Natural killer cell (primary cell): ENCODE measurements at places on chromosomes 7 and 10. TPM values are rescaled to one million over a fixed set of nuclear protein-coding genes. Genes with fewer than 3 reads are reported as not detected.

The CYP3A7 gene
- total RNA-seq = not detected

The INSYN2A gene
- total RNA-seq = not detected

GRCh38 chr7:121515229-121515628 is 119.1 kb upstream of the FAM3C start:
- no peak overlapping the region for H3K27ac ChIP-seq
- DNase-seq = no peak
- H3K36me3 ChIP-seq = no peaks in the 10 kb centered on the region
- no peaks in the 10 kb centered on the region for H3K27me3 ChIP-seq

The GBX1 gene
- total RNA-seq = not detected

DNA sequence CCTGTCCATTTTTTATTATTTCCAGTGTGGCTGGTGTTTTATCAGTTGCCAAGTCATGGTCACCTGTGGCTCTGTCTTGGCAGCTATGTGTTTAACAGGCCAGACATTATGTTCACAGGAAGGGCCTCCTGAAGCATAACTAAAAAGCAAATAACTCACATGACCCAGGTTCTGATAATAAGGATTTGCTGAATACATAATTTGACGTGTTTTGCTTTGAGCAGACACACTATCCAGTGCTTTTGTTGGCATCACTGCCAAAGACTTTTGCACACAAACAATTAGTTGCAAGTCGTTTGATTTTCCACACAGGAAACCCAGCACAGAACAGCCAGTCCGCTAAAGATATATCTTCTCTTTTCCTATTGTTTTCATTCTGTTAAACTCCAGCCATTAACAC is 173.6 kb downstream of the ARL4A start:
- no peaks in the 10 kb centered on the region for H3K36me3 ChIP-seq
- no peak overlapping the region for H3K4me3 ChIP-seq
- H3K27ac ChIP-seq = no peak overlapping the region

The ABHD11 gene
- total RNA-seq = 23.7 TPM

The GSDME gene
- total RNA-seq = 0.31 TPM

The TEX47 gene
- not detected for total RNA-seq

The XRCC2 gene
- total RNA-seq = 1.3 TPM

- H3K4me1 ChIP-seq = peaks cover 4% of the 10 kb centered on the region
- H3K27ac ChIP-seq = no peak overlapping the region
- H3K4me3 ChIP-seq = no peak overlapping the region
- no peak for DNase-seq
- H3K36me3 ChIP-seq = no peaks in the 10 kb centered on the region
Measured at GRCh38 chr10:123562387-123562786, 103.8 kb upstream of the GPR26 start.

GRCh38 chr7:4610768-4611467 is 71.2 kb upstream of the FOXK1 start:
- peaks cover 13% of the 10 kb centered on the region for H3K4me1 ChIP-seq
- no peaks in the 10 kb centered on the region for H3K27me3 ChIP-seq
- no peaks in the 10 kb centered on the region for H3K36me3 ChIP-seq
- H3K27ac ChIP-seq = no peak overlapping the region
- H3K4me3 ChIP-seq = no peak overlapping the region

The TAS2R5 gene
- total RNA-seq = 0.75 TPM

DNA sequence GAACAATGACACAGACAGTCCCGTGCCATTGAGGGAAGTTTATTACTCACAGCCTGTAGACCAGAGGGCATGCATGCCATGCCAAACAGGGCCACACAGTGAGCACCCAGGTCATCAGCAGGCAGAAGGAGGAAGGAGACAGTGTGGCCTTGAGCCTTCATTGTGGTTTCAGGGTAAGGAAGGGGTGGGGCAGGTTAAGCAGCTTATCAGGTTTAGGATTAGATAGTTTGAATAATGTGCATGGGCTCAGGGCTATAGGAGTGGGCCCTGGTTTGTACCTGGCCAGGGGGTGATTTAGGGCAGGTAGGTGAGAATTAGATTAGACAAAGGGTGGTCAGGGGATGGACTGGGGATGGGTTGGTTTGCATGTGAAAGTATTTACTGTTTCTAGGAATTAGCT is 67.9 kb downstream of the ADCY1 start:
- no peaks in the 10 kb centered on the region for H3K27me3 ChIP-seq
- H3K27ac ChIP-seq = no peak overlapping the region
- no peak overlapping the region for H3K4me3 ChIP-seq
- no peak for DNase-seq
- no peaks in the 10 kb centered on the region for H3K36me3 ChIP-seq

DNA sequence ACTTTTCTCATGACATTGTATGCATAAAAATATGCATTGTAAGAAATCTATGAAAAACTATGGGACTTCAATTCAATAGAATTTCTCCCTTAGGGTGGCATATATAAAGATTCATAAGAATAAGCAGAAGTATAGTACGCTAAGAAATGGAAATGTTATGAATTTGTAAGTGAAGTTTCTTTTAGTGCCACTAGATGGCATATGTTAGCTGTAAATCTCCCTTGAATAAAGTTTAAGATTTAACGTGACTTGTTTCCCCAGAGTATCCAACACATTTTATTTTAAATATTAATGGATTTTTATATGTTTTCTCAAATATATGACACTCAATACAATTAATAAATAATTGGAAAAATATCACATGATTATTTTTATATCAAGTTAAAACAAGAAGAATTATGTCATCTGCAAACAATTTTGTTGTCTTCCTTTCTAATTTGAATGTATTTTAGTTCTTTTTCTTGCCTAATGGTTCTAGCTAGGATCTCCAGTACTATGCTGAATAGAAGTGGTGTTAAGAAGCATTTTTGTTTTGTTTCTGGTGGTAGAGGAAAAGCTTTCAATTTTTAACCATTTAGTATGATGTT is 287.2 kb downstream of the HGF start:
- H3K27ac ChIP-seq = no peak overlapping the region
- no peaks in the 10 kb centered on the region for H3K36me3 ChIP-seq

DNA sequence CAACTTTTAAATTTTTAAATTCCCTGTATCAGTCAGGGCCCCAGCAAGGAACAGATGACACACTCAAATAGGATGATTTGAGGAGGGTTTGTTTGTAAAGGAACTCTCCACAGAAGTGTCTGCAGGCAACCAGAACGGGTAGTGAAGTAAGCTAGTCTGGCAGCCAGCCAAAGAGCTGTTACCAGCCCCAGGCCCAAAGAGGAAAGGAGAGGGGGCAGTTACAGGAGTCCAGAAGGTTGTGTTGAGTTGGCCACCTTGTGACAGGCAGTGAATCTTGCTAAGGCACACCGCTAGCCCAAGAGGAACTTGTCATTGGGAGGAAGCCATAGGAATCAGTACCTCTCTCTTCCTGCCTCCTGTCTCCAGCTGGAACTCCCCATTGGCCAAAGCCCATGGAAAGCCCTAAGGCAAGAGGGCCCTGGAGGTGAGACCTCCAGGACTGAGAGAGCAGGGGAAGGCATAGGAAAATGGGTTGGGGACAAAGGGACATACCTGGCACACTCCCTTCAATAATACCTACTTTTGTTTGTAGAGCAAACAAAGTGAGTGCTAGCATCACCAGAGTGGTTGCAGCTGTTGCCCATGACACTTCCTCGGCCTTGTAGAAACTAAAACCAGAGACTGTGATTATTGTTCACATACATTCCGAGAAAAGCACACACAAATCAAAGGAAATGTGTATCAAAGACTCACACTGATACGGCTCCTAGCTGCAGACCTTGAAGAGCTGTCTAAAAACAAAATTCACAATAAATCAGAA is 25.4 kb upstream of the GATAD1 start:
- no peaks in the 10 kb centered on the region for H3K27me3 ChIP-seq
- no peak for DNase-seq
- H3K27ac ChIP-seq = no peak overlapping the region
- H3K36me3 ChIP-seq = no peaks in the 10 kb centered on the region
- peaks cover 5% of the 10 kb centered on the region for H3K4me1 ChIP-seq

The PSD gene
- 1.9 TPM for total RNA-seq

GRCh38 chr7:7881581-7881980 is 87.0 kb upstream of the GLCCI1 start:
- H3K4me3 ChIP-seq = no peak overlapping the region
- no peaks in the 10 kb centered on the region for H3K27me3 ChIP-seq
- no peaks in the 10 kb centered on the region for H3K36me3 ChIP-seq
- no peak overlapping the region for H3K27ac ChIP-seq
- H3K4me1 ChIP-seq = no peaks in the 10 kb centered on the region

The NUTM2E gene
- total RNA-seq = 0.49 TPM

DNA sequence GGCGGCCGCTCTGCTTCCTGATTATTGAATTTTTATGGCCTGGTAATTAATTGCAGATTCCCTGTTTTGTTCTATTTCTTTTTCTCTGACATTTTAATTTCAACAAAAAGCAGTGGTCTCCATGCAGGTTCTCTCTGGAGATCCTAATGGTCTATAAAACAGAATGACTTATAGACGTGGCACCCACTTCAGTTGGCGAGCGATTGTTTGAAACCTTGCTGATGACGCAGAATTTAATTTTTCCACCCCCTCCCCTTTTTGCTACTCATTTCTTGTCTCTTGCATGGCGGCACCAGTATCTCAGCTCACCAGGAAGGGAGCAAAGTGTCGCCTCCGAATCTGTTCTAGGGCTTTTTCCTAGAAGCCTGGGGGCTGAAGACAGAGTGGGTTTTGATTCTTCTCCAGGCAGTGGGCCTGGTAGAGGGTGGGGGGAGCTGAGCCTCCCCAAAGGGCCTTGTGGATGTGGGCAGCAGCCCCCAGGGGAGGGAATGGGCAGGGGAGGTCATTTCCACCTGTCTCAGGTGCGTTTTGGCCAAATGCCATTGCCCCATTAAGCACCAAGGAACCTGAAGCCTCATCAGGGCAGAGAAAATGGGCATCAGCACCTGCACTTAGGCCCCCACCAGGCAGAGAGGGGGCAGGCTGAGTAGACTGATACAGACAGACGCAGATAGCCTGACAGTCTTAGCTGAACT is 3.5 kb upstream of the COMTD1 start:
- DNase-seq = no peak
- H3K36me3 ChIP-seq = no peaks in the 10 kb centered on the region
- H3K27ac ChIP-seq = no peak overlapping the region
- H3K27me3 ChIP-seq = no peaks in the 10 kb centered on the region

GRCh38 chr10:95626500-95626899 is 30.0 kb downstream of the ALDH18A1 start:
- H3K36me3 ChIP-seq = peaks cover 55% of the 10 kb centered on the region
- H3K4me1 ChIP-seq = no peaks in the 10 kb centered on the region
- no peak overlapping the region for H3K27ac ChIP-seq

DNA sequence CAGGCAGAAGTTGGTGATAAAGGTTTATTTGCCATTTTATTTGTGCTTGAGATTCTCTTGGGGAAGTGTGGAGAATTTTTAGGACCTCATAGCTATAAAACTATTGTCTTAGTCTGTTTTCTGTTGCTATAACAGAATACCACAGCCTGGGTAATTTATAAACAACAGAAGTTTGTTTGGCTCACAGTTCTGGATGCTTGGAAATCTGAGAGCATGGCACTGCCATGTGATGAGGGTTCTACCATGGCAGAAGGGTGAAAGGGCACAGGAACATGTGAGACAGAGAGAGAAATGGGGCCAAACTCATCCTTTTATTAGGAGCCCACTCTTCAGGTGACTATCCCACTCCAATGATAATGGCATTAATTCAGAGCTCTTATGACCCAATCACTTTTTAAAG is 12.3 kb downstream of the SUN3 start:
- no peak overlapping the region for H3K27ac ChIP-seq
- H3K4me3 ChIP-seq = no peak overlapping the region
- no peak for DNase-seq
- H3K4me1 ChIP-seq = no peaks in the 10 kb centered on the region
- H3K27me3 ChIP-seq = peaks cover 3% of the 10 kb centered on the region

The KLF14 gene
- total RNA-seq = not detected

The MYL10 gene
- total RNA-seq = not detected

The ALKBH4 gene
- 4.1 TPM for total RNA-seq

The NPFFR1 gene
- not detected for total RNA-seq

DNA sequence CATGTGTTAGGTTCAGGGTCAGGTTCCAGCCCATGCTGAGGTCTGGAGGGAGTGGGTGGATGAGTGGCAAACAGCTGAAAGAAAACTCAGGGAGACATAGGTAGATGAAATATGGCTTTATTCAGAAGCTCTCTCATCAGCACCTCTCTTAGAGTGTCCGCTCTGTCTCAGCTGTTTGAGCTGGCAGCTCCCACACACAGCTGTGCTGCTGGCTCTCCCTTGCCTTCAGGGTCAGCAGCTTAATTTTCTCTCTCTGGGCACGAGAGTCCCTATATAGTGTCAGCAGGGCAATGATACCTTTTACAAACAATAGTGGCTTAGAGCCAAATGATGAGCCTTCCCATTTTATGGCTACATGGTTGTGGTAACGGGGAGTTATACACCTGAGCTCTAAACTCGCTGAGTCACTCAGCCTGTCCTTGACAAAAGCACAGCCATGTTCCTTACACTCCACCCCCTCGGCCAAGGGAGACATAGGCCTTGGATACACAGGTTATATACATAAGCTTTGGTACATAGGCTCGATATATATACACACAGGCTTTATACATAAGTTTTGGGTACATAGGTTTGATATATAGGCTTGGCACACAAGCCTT is 10.4 kb downstream of the RNF133 start:
- H3K27me3 ChIP-seq = no peaks in the 10 kb centered on the region
- DNase-seq = no peak
- H3K27ac ChIP-seq = no peak overlapping the region
- H3K36me3 ChIP-seq = no peaks in the 10 kb centered on the region

DNA sequence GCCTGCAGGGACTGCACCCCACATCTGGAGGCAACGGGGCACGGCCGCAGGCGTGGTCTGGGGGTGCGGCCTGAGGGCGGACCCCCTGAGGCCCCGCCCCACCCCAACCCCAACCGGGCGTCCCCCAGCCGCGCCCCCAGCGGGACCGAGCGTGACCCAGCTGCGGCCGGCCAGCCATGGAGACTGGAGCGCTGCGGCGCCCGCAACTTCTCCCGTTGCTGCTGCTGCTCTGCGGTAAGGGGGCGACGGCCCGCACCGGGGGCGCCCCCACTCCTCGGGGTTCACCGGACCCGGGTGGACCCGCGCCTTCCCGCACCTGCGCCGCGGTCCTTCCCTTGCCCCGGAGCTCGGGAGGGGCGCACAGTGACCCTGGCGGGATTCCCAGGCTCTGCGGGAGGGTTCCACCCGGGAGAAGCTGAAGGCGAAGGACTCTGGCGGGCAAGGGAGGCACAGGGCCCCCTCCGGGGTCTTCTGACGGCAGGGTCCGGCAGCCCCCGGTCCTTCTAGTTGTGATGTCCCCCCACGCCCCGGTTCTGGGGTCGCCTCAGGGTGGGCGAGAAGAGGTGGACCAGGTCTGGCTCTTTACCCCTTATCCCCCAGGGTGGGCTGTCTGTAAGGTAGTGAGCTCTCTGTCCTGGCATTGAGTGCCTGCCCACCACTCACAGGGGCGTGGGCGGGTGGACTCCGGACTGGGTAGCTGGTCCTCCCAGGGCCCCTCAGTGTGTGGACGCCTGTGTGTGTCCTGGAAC is at the start of gene RAMP3:
RAMP3 (plus strand) TSS at position 139 of the 749 bp plus-strand sequence; CDS start at position 177, 38 bp downstream.
- no peaks in the 10 kb centered on the region for H3K36me3 ChIP-seq
- DNase-seq = no peak
- peaks cover 4% of the 10 kb centered on the region for H3K4me1 ChIP-seq

The ZNF22 gene
- 24.2 TPM for total RNA-seq

- no peak overlapping the region for H3K27ac ChIP-seq
- no peak for DNase-seq
- no peaks in the 10 kb centered on the region for H3K4me1 ChIP-seq
- no peaks in the 10 kb centered on the region for H3K36me3 ChIP-seq
Measured at GRCh38 chr10:5260828-5261227, 64.2 kb downstream of the AKR1C4 start.

The GALNT17 gene
- total RNA-seq = not detected
